ENCODE measurements at places on chromosomes 1 and 21.
A peak's percentile ranks its signal among the peaks of the same experiment; 100 is the strongest.

- DNase-seq, result no peak
These were observed 83.4 kb downstream of the SLC16A1 start for GRCh38 chr1:112872551-112872962.

- peak; percentile 64 for DNase-seq
These were observed 1039.4 kb upstream of the B3GALT2 start for GRCh38 chr1:194225821-194226220.

DNA sequence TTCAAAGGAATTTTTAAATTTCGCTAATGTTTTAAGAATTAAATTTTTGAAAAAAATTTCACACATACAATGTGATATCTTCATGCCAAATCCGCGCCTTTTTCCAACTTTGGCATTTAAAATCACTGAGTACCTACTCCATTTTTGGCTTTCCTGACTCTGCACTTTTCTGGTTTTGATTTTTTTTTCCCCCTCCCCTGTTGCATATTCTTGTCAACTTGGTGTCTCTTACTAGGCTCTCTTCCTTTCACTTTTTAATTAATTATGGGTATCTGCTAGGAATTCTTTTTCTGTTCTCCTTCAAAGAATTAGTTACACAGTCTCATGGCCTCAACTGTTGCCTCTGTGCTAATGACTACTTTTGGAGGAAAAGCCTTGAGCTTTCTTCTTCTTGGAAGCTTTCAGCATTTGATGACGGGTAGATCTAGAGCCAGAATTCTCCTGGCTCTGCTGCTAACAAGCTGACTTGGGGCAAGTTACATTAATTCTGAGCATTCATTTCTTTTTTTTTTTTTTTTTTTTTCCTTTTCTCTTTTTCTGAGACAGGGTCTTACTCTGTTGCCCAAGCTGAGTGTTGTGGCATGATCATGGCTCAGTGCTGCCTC, 1.8 kb downstream of the AGL start:
- DNase-seq, result no peak

GRCh38 chr21:44006017-44006619, 6.0 kb upstream of the TRAPPC10 start:
- no peak for DNase-seq

GRCh38 chr1:114002492-114003239, 23.4 kb downstream of the OLFML3 start:
- no peak for DNase-seq

- no peak for DNase-seq
These were observed 60.6 kb upstream of the TLR5 start for GRCh38 chr1:223203694-223204093.

DNA sequence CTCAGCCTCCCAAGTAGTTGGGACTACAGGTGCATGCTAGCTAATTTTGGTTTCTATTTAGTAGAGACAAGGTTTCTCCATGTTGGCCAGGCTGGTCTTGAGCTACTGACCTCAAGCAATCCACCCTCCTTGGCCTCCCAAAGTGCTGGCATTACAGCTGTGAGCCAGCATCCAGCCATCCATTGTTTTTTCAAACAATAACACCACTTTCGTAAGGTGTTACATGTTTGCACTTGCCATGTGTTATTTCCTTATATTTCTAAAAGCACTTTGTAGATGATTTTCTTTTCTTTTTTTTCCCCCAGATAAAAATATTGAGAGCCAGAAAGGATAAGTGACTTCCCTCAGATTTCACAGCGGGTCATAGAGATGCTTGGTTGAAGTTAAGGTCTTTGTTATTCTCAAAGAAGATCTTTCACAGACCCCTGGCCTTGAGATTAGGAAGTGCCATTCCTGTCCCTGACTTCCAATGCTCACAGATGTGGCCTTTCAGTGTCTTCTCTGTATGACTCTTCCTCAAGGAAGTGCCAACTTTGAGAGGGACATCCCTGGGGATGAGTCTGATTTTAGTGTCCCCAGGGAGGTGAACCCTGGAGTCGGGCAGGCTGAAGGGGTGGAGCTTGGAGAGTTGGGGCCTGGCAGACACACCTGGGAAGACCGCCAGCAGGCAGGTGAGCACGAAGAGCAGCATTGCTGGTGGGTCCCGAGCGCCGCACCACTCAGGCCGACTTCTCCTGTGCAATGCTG, 6.3 kb downstream of the PIGR start:
- no peak for DNase-seq

GRCh38 chr1:66505671-66506392, 28.1 kb upstream of the SGIP1 start:
- DNase-seq, result no peak

DNA sequence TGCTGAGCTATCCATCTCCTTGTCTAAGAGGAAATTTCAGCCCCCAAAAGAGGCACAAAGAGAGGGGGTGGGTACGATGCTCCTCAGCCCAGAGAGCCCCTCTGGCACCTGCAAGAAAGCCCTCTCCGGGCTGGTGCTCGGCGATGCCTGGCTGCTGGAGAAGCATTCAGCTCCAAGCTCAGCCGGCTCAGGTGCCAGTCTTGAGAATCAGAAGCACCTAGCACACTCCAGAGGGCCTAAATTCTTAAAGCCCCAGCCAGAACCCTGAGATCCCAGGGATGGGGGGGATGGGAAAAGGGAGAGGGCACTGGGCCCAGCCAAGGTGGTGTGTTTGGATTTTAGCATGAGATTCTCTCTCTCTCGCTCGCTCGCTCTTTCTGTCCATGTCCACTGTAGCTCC, 2.9 kb downstream of the GRIK3 start:
- no peak for DNase-seq

DNA sequence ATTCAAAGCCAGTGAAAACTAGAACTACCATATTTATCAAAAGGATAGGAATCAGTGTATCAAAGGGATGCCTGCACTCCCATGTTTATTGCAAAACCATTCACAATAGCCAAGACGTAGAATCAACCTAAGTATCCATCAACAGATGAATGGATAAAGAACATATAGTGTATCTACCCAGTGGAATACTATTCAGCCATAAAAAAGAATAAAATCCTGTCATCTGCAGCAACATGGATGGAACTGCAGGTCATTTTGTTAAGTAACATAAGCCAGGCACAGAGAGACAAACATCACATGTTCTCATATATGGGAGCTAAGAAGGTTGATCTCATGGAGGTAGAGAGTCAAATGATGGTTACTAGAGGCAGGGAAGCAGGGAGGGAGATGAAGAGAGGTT, 110.0 kb downstream of the PAX7 start:
- no peak for DNase-seq

DNA sequence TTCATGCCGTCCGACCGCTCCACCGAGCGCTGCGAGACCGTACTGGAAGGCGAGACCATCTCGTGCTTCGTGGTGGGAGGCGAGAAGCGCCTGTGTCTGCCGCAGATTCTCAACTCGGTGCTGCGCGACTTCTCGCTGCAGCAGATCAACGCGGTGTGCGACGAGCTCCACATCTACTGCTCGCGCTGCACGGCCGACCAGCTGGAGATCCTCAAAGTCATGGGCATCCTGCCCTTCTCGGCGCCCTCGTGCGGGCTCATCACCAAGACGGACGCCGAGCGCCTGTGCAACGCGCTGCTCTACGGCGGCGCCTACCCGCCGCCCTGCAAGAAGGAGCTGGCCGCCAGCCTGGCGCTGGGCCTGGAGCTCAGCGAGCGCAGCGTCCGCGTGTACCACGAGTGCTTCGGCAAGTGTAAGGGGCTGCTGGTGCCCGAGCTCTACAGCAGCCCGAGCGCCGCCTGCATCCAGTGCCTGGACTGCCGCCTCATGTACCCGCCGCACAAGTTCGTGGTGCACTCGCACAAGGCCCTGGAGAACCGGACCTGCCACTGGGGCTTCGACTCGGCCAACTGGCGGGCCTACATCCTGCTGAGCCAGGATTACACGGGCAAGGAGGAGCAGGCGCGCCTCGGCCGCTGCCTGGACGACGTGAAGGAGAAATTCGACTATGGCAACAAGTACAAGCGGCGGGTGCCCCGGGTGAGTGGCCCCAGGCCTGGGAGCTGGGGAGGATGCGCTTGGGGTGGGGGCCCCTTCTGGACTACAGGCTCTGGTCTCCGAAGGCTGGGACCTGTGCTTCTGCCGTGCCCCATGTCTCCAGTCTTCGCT, 1.1 kb downstream of the SKI start:
- DNase-seq, result no peak

DNA sequence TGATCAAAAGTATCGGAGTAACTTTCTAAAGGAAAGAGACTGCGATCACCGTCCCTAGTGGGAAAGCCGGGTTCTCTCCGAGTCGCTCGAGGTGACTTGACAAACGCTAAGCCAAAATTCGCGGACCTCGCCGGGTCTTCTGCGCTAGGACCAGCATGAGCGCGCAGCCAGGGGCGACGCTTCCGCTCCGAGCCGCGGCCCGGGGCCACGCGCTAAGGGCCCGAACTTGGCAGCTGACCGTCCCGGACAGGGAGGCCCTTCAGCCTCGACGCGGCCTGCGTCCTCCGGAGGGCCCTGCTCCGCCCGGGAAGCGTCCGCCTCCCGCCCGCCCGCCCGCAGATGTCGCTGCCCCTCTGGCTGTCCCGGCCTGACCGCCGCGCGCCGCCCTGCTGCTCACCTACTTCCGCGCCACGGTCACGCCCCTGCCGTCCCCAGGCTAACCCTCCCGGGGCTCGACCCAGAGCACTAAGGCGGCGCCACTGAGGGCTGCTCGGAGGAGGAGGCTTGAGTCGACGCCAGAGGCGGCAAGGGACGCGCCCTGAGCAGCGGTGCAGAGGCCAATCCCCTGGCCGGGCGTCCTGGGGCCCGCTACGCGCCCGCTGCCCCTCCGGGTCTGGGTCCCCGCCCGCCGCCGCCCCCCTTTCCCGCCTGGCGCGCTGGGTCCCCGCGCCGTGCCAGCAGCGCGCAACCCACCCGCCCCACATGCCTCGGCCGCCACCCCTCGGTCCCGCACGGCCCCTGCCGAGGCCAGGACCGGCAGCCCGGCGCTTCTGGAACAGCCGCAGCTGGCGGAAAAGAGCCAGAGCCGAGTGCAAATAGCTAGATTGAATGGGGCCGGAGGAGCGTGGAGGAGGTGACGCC, 896 bp upstream of the DUSP10 start:
- DNase-seq, result peak; percentile 60

GRCh38 chr1:34549199-34549598, 205.6 kb upstream of the GJB5 start:
- no peak for DNase-seq

DNA sequence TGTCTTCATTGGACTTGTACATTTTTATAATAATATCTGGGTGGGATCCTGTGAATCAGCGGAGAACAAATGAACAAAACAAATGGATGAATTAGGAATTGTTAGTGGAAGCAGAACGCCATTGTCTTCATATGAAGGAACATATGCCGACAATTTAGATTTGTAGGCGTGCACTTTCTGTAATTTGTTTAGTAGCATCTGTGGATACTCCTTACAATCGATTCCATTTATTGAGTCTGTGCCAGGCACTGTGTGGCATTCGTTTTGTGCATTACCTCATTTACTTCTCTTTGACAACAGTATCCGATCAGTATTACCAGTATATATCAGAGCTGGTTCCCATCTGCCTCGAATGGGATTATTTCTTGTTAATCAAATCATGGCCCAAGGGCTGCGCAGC, 61.9 kb downstream of the PRDM2 start:
- DNase-seq, result no peak

- DNase-seq, result no peak
These were observed 19.5 kb downstream of the FTCD start for GRCh38 chr21:46135782-46136395.

GRCh38 chr1:119279456-119280381, 88.9 kb upstream of the HAO2 start:
- no peak for DNase-seq

GRCh38 chr21:29805105-29805504, 134.7 kb downstream of the GRIK1 start:
- no peak for DNase-seq

- DNase-seq, result no peak
These were observed 4.2 kb upstream of the C1orf159 start for GRCh38 chr1:1120096-1120495.

DNA sequence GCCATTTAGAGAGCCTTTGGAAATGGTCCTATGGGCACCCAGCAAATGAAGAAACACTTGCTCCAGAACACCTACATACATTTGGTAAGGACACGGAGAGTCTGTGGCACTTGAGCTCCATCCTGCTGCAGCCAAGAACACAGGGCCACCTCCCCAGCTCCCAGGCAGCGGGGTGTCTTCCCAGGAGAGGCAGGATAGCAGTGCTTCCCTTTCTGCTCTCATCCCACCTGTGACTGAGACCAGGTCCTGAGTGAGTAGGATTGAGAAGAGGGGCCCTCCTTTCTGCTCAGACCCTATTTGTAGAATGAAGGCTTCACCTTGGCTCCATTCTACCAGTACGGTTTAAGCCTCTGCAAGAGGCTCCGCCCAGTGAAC, 4.1 kb downstream of the C1orf174 start:
- no peak for DNase-seq

DNA sequence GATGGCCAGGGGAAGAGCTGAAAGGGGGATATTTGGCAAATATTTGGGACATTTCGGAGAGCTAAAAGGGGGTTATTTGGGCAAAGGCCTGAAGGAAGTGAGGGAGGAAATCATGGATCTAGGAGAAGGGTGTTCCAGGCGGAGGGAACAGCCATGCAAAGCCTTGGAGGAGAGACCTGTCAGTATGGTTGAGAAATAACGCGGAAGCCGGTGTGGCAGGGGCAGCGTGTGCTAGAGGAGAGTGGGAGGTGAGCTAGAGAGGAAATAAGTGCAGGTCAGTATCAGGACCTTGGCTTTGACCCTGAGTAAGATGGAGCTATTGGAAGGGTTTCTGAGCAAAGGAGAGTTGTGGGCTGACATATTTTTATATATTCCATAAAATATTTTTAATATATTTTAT, 3.0 kb downstream of the CTRC start:
- no peak for DNase-seq

DNA sequence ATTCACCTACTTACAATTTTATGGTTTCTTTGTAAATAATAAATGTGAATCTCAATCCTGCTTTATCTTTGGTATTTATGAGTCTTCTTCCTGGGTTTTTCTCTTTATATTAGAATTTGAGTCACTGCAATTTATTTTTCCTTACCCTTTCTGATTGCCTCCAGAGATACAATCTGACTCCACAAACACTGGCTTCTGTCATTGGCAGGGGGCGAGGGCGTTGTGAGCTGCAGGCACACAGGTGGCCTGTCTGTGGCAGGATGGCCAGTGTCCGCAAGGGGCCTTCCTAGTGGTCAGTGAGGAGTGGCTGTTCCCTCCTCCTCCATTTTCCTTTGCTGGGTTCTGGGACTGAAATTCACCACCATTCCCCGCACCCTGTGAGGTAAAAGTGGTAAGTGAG, 2.0 kb upstream of the MTARC1 start:
- no peak for DNase-seq

GRCh38 chr1:16905110-16905867, 9.5 kb downstream of the RNU1-2 start:
- peak; percentile 90 for DNase-seq

DNA sequence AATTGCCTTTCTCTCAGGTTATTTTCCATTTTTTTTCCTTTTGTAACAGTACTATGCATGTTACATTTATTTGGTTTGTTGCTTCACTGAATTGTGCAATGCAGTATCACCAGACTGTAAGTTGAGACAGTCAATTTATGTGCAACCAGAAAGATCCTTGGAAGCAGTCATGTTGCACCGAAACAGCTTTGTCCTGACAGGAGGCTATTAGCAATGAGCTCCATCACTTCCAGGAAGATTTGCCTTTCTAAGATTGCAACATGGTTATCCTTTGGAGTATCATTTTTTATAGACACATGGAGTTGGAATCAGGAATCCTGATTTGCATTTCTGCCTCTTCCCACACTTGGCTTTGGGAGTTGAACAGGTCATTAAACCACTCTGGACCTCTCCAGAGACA, 84.5 kb upstream of the ST6GALNAC5 start:
- DNase-seq, result no peak

Data from GF-D8 (cell line).